ENCODE measurements at places on chromosomes 1 and 21.

GRCh38 chr1:26855636-26856035 is 7.3 kb upstream of the SFN start:
- no peak for DNase-seq

DNA sequence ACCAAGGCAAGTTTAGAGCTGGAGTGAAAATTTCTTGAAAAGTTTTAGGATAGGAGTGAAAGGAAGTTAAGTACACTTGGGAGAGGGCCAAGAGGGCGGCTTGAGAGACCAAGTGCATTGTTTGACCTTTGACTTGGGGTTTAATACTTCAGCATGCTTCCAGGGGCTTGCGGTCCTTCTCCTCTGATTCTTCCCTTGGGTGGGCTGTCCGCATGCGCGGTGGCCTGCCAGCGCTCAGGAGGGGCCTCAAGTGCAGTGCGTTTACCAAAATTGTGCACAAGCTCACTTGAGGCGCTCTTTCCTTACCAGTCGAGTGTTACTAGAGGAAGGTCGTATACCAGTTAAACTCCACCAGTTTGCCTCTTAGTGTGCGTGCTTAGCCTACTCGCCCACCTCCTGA is 91.3 kb upstream of the LYST start:
- DNase-seq, result no peak

DNA sequence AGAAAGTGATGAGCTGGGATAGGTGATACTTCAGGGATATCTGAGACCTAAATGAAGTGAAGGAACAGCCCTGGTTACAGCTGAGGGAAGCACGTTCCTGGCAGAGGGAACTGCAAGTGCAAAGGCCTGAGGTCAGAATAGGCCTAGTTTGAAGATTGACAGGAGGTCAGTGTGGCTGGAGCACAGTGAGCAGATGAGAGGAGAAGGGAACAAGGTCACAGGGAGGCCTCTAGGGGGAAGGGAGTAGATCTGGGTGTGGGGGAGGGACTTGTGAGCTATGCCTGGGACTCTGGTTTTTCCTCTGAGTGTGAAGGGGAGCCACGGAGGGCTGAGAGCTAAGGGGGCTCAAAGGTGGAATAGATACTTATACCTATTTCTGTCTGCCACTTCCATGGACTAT is 736.4 kb downstream of the MATN1 start:
- DNase-seq, result no peak

GRCh38 chr21:37381883-37382585 is 15.5 kb downstream of the DYRK1A start:
- DNase-seq, result no peak

DNA sequence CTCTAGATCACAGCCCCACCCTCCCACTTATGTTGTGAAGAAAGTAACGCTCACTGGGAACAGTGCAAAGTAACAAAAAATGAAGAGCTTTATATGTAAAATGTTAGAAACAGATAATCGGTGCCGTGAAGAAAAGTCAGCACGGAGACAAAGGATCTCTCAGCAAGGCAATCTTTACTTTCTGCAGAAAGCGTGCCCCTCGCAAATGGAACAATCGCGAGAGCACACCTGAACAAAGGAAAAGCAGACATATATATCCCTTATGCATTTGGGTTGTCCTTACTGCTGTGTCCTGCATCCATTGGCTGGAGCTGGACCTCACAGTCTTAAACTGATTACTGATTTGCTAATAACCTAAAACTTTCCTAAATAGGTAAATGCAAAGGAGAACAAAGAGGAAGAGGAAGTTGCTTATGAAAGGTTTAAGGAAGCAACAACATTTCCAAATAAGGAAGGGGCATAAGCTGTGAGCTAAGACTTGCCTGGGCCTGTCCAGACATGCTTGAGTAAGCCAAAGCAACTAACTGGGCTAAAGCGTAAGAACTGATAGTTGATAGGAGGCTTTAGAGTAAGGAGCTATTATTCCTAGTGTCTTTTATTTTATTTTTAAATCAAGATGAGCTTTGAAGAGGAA is 89.7 kb downstream of the GTF2B start:
- DNase-seq, result no peak

DNA sequence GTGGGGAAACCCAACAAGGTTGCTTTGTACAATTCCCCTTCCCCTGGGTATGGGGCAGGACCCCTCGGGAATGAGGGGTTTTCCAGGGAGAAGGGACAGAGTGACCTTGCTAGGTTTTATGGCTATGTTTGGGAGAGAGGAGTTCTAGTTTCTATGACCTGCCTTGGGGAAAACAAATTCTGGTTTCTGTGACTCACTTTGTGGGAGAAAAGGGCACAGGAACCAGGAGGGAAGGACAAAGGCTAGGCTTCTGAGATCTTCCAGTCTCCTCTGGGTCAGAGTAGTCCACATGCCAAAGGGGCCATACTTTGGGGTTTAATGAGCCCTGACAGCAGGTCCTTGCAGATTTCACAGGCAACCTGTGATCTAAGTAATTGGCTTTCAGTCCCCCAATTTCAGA is 5.5 kb upstream of the PTGER3 start:
- no peak for DNase-seq

DNA sequence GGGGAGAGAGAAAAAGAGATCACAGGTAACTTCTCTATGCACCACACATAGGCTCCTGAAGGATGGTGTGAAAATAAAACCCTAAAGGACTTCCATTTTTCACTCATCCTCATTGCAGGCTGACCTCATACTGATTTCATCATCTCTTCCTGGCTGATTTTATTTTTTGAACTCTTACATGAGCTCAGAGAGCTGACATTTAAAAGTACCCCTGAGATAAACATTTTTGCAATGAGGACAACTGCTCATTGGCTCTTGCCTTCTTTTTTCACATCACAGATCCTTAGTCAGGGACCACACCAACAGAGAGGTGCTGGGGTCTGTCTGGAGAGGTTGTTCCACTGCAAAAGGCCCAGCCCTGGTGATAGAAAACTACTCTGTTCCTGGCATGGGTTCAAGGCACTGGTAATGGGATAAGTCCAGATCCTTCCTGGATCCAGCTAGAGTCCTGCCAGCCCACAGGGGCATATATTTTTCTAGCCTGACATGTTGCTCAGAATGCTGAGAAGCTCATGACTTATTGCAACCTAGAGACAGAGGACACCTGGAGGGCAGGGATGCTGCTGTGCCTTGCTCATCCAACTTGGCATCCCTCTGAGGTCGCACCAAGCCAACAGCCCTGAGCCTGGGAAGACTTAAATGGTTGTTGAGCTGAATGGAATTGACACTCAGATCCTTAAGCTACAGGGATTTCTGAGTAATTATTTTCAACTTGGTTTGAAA is 360.0 kb downstream of the HHAT start:
- DNase-seq, result no peak

GRCh38 chr21:34526618-34527290 is 14.7 kb upstream of the KCNE1 start:
- DNase-seq, result no peak

DNA sequence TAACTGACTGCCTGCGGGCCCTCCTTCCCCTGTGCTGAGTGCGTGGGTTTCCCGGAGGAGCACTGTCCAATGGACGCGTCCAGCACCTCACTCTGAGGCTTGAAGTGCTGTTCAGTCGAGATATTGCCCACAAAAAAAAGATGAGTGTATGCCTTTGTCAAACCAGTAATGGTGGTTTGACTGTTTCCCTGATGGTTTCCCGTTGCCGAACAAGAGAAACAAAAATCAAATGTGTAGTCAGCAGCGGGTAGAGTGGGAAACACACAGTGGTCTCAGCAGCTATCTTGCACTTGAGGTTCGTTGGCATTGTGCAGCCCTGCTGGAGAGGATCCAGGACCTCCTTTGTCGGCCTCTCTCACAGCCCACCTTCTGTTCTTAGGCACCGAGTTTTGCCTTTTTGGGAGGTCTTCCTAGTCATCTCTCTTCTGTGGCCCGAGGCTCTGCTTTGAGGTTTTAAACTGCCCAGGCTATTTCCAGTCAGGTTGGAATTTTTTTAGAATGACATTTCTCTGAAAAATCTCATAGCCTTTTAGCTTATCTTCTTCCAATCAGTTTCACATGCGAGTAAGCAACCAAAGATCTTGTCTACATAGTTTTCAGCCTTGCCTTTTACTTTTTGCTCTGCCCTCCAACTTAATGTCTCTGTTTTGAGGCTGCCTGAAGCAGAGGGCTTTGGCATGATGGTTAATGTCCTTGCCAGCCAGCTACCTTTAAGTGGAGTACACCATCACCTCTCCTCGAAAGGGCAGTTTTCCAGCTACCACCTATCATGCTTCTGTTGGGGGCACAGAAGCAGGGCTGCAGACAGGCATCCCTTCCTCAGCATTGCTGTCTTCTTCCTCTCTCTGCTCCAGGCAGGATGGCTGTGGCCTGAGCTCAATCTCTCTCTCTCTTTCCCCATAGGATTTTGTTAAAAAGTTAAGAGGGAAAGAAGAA is 132.3 kb downstream of the URB2 start:
- DNase-seq, result no peak

DNA sequence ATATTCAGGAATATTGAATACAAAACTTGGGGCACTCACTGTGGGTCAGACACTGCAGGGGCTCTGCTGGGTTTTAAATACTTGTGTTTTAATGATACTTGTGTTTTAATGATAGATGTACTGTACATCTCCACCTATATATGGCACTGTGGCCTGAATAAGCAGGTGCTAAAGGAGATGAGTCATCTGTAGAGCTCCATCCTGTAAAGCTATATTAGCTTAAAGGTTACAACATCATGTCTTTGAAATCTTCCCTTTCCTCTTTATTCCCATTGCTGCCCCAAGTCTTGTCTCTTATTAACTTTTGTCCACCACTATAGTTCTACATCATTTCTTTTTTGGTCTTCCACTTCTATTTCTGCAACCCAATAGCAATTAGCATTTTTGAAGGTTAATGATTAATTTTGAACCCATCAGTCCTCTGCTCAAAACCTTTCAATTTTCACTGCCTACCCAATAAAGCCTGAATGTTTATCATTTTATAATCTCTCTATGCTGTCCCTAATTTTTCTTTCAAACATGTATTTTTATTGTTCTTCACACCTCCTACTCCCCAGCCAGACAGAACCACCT is 113.3 kb upstream of the PTGFR start:
- no peak for DNase-seq

DNA sequence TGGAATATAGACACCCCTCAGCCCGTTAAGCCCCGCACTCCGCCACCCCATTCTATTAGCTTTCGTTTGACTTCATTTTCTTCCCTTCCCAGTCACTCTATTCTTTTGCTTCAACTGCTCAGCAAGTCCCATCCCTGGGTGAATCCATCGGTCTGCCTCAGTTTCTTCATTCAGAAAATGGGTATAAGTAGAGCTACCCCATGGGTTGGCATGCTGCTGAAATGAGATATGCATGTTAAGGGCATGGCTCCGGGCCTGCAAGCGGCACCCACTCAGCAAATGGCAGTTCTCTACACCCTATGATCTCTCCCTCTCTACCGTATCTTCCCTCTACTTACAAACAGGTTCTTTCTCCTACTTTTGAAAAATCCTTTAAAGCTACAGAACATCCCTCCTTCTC is 87.8 kb upstream of the IRF2BP2 start:
- DNase-seq, result no peak

- no peak for DNase-seq
Observed at GRCh38 chr1:39907528-39908453, 6.1 kb upstream of the MYCL start.

DNA sequence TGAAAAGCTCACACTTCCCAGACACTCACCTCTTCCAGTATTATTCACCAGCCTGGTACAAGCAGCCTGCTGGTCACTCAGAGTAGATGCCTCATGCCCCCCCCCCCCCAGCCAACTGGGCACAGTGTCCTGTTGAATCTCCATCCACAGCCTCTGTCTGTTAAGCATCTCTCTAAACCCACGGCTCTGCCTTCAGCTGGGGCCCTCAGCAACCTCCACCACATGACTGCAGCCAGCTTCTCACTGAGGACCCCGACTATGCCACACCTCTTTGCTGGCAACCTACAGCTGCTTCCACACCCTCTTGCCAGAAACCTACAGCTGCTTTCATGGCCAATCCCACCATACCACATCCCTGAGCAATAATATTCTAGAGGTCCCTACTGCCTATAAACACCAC is 113.1 kb downstream of the RHOU start:
- DNase-seq, result no peak

GRCh38 chr1:227298512-227299240 is 19.6 kb downstream of the CDC42BPA start:
- DNase-seq, result no peak

GRCh38 chr1:201317551-201317950 is 34.2 kb downstream of the PKP1 start:
- no peak for DNase-seq

Data from NCI-H1092 treated with DMSO at 0.1 percent for 48 hours (cell line).